ENCODE measurements at places on chromosomes 3 and 15. TPM values are rescaled to one million over a fixed set of nuclear protein-coding genes. Genes with fewer than 3 reads are reported as not detected.
A peak's percentile ranks its signal among the peaks of the same experiment; 100 is the strongest.

The EPHB3 gene
- polyA plus RNA-seq = 9.3 TPM

The CDCP1 gene
- 25.5 TPM for polyA plus RNA-seq

The TLR9 gene
- 0.37 TPM for polyA plus RNA-seq

DNA sequence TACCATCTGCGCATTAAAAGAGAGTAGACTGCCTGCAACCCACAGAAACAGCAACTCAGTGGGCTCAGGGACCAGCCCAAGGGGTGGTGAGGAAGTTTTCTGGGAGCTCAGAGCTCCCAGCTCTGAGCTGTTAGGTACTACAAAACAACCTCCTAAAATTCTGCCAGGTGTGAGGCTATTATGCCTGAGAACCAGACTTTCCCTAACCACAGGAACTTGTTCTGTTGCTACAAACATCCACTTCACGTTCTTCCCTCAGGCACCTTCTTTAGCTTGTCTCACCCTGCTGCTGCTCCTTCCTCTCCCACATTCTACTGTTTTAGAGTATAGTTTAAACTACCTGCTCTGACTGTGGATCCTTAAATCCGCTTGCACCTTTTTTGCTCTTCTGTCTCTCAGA lies 399.4 kb downstream of the ROBO1 start:
- H3K27me3 ChIP-seq = no peaks in the 10 kb centered on the region
- H3K4me3 ChIP-seq = no peak overlapping the region
- DNase-seq = no peak

- peaks cover 12% of the 10 kb centered on the region for H3K36me3 ChIP-seq
- DNase-seq = no peak
- no peak overlapping the region for H3K4me3 ChIP-seq
- H3K4me1 ChIP-seq = peaks cover 3% of the 10 kb centered on the region
Observed at GRCh38 chr3:138684396-138684795, 75.8 kb downstream of the FAIM start.

- no peaks in the 10 kb centered on the region for H3K36me3 ChIP-seq
- DNase-seq = peak; percentile 32
- H3K4me3 ChIP-seq = no peak overlapping the region
- no peak overlapping the region for H3K27ac ChIP-seq
Observed at GRCh38 chr3:178434206-178434805, 101.9 kb upstream of the KCNMB2 start.

DNA sequence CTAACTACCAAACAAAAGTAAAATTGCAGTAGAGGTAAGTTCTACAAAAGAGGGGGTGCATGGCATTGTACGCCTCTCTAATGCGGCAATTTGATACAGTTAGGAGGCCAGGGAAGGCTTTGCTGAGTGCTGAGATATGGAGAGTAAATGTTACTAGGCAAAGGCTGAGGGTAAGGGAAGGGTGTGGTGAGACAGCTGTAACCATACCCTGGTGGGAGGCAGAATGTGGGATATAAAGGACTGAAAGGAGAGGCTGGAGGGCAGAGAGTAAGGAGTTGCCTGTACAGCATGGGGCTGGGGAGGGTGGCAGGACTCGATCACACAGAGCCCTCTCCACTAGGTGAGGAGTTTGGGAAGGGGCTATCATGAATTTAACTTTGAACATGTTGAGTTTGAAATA lies 106.3 kb downstream of the PDCD6IP start:
- no peaks in the 10 kb centered on the region for H3K27me3 ChIP-seq
- no peaks in the 10 kb centered on the region for H3K4me1 ChIP-seq
- no peak overlapping the region for H3K4me3 ChIP-seq
- H3K36me3 ChIP-seq = no peaks in the 10 kb centered on the region

- DNase-seq = peak; percentile 87
- H3K27ac ChIP-seq = peak overlapping the region; percentile 74
- no peaks in the 10 kb centered on the region for H3K27me3 ChIP-seq
- no peaks in the 10 kb centered on the region for H3K36me3 ChIP-seq
Observed at GRCh38 chr3:14329116-14329830, 73.1 kb upstream of the SLC6A6 start.

- H3K4me3 ChIP-seq = peak overlapping the region; percentile 47
- DNase-seq = peak; percentile 84
- H3K36me3 ChIP-seq = no peaks in the 10 kb centered on the region
- H3K4me1 ChIP-seq = no peaks in the 10 kb centered on the region
- H3K27ac ChIP-seq = no peak overlapping the region
Observed at GRCh38 chr3:126389112-126389793, 5.5 kb upstream of the CFAP100 start.
